ENCODE measurements at places on chromosomes 6 and 20.

GRCh38 chr6:168393126-168393870 is 47.7 kb upstream of the SMOC2 start:
- no peak for DNase-seq

DNA sequence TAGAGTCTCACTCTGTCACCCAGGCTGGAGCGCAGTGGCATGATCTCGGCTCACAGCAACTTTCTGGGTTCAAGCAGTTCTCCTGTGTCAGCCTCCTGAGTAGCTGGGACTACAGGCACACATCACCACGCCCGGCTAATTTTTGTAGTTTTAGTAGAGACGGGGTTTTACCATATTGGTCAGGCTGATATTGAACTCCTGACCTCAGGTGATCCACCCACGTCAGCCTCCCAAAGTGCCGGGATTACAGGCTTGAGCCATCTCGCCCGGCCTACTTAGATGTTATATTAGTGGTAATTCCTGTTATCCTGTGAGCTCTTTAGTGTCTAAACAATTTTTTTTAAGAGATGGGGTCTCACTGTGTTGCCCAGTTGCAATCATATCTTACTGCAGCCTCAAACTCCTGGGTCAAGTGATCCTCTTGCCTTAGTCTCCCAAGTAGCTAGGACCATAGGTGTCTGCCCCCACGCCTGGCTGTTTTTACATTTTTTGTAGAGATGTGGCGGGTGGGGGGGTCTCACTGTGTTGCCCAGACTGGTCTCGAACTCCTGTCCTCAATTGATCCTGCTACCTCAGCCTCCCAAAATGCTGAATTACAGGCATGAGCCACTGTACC is 3.9 kb upstream of the C4A start:
- no peak for DNase-seq

- peak; percentile 37 for DNase-seq
These were observed 212.7 kb upstream of the AGPAT4 start for GRCh38 chr6:161486361-161487216.

DNA sequence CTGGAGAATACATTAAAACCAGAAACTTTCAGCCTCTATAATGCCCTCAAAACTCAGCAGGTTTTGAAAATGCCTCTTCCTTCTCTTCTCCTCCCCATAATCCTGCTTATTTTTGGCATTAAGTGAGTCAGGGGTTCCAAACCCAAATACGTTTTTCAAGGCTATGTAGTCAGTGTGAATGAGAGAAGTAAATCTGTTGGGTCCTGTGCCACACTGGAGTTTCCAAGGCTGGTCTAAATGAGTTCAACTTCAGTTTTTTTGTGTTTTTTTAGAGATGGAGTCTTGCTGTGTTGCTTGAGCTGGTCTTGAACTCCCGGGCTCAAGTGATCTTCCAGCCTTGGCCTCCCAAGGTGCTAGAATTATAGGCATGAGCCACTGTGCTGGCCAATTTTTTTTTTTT is 20.9 kb downstream of the PTPRA start:
- DNase-seq = no peak

GRCh38 chr6:148348778-148349177 is 6.1 kb downstream of the SASH1 start:
- no peak for DNase-seq

GRCh38 chr6:112626468-112627082 is 279.4 kb downstream of the RFPL4B start:
- peak; percentile 75 for DNase-seq

DNA sequence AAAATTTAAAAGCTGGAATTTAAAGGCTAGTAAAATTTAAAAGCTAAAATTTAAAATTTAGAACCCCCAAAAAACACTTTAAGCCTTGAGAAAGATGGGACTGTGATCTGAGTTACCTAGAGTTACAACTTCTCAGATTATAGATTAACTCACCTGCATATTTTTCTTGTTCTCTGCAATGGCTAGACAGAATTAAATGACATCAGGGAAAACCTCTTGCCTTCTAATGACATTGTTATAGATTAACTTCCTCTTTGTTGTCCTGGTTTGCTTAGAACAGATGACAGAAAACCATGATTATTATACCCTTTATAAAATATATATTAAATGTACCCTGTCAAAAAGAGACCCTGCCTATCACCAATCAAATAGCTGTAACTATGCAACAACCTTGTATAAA is 56.4 kb downstream of the TRDN start:
- DNase-seq = no peak

DNA sequence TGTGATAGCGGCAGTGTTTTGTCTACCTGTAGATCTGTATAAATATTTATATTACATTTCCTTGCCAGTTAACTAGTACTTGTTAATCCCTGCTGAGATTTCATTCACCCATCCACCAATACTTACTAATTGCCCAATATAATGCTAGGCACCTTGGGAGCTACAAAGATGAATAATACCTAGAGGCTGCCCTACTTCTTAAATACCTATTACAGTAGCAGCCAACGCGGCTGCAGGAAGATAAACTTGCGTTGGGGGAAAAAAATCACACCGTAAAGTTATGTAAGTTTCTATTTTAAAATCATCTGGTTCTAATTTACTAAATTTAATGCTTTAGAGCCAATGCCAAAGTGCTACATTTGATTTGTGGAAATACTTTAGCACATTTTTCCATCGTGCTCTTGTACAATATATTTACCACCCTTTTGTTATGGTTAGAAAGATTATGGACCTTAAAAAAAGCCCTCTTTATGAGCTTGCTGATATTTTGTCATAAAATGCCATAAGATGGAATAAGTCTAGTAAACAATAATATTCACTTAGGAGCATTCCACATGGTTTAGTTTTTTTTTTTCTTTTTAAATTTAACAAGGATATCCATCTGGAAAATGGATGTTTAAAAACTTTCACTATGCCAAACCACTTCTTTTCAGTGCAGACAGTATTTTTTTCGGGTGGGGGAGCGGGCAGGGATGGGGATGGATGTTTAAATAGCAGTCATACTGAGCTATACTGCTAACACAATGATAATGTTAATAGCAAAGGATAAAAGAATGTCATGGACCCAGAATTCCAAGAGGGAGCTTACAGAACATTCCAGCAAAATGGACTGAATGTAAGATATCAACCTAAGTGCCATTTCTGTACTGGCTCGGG is 13.2 kb upstream of the NEDD9 start:
- peak; percentile 95 for DNase-seq

GRCh38 chr6:84549917-84550316 is 214.5 kb downstream of the TBX18 start:
- DNase-seq = no peak

DNA sequence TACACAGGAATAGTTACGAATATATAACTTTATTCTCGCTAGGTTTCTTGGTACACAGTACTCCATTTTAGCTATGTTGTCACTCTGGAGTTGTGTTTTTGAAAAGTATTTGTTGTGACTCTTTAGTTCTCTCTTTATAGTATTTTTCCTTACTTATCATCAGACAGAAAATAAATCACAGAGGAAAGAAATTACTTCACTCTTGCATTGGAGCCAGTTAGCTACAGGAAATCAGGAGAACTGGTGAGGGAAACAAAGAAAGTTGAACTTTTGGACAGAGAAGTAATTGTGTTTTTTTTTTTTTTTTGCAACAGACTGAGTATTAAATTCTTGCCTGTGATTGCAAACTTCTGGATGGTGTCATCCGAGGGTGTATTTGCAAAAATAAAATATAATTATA is 33.9 kb downstream of the DSE start:
- DNase-seq = peak; percentile 50

DNA sequence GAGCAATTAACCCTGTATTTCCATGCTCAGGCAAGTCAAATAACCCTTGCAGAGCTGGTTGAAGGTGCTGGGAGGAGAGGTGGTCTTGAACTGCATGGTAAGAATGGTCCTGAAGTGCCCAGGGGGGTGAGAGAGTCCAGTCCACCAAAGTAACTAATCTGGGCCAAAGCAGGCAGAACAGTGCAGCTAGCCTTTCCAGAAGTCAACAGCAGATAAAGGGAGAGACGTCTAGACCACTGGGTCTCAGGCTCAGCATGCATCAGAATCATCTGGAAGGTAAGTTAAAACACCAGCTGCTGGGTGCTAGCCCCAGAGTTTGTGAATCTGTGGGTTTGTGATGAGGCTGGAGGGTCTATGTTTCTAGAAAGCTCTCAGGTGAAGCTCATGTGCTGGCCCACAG is 232.3 kb upstream of the ECI2 start:
- DNase-seq = no peak

DNA sequence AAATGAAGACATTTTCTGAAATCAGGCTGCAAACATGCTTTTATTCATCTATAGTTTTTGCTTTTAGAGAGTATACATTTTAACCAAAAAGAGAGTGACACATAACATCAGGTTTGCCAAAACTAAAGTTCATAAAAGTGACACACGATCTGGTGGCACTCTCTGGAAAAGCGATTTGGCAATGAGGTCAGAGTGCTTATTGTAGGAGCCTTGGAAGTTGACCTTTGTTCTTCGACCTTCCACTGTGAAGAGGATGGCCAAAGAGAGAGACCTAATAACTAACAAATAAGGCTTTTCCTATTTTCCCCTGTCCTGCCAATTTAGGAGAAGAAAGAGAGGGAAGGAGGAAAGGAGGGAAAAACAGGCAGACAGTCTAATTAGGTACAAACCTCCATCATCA is 230.1 kb downstream of the SIM1 start:
- DNase-seq = no peak

DNA sequence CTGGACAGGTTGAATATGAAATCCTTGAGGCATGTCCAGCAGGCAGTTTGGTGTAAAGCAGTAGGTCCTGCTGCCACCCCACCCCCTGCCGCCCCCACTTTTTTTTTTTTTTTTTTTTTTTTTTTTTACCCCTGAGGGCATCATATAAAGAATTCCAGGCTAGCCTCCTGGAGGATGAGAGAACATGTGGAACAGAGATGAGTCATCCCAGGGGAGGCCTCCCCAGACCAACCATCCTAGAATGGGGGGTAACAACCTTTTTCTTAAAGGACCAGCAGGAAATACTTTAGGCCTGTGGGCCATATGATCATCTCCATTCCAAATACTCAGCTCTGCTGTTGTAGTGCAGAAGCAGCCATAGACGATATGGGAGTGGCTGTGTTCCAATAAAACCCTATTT is 170.9 kb downstream of the GJA10 start:
- no peak for DNase-seq

DNA sequence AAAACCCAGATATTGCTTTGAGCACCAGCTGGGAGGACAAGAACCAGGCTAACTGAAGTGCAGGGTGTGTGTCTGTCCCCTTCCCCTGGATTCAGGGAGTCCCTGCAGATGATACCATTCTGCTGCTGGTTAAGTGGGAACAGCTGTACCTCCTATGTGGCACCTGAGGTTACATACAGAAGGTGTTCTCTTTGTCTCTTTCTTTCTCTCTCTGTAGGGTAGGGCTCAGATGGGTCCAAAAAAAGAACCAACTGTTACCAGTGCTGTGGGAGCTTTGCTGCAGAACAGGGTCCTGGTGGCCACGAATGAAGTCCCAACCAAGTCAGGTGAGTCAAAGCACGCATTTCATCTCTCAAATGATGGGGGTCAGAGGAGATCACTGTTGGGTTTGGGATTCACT is 38.6 kb downstream of the ZC2HC1B start:
- DNase-seq = no peak

- peak; percentile 5 for DNase-seq
These were observed 690 bp downstream of the GDAP1L1 start for GRCh38 chr20:44247586-44248409.

DNA sequence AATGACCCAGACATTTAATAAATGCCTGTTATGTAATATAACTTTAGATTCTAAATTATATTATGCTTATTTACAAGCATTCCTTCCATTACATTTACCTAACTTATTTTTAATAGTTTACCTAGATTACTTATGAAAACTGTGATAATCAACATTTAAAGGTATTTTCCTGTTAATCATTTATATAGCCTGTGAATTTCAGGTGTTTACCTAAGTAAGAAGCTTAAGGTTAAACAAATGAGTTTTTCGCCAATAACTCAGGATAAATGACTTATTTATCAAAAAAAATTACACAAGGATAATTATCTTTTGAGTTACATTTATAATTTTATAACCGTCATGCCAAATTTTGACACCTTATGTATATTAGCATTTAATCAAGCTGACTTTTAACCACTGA is 35.5 kb downstream of the UBD start:
- no peak for DNase-seq

DNA sequence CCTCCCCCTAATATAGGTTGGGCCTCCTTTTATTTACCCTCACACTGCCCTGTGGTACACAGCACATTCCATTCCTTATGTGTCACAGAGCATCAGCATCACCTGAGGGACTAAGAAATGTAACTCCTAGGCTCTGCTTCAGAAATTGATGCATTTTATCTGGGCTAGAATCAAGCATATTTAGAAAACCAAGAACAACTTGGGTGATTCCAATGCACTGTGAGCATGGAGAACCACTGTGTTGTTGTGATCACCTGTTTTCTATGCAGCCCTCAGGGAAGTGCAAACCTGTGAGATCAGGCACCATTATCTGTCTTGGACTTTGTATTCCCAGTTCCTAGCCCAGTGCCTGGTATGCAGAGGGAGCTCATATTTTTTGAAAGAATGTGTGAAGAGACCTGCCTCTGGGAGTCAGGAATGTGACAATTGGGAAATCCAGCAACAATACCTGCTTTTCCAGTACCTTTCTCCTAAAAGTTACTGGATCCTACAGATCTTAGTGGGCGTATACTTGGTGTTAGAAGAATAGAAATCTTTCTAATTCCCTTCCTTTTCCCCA is 7.0 kb downstream of the KAT14 start:
- no peak for DNase-seq

- DNase-seq = peak; percentile 83
These were observed 160.5 kb upstream of the LAMP5 start for GRCh38 chr20:9353916-9354276.

GRCh38 chr20:51560550-51561307 is 18.2 kb upstream of the NFATC2 start:
- no peak for DNase-seq

- no peak for DNase-seq
These were observed 12.0 kb downstream of the KCNK5 start for GRCh38 chr6:39217177-39217864.

DNA sequence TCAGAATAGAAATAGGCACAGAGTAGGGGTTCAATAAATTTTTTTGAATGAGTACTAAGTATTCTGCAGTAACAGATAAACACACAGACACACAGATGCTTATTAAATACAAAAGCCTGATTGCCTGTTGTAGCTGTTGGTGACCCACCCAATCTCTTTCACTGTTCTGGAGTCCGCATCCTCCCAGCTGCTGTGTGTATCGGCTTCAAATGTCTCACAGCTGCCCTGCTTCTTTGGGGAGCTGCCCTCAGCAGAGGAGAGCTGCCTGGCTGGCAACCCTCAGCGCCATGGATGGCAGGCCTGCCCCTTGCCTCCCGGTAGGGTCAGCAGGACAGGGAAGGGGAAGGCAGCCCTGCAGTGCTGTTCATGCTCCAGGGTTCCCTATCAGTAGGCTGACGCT is 85.9 kb upstream of the PRND start:
- no peak for DNase-seq

DNA sequence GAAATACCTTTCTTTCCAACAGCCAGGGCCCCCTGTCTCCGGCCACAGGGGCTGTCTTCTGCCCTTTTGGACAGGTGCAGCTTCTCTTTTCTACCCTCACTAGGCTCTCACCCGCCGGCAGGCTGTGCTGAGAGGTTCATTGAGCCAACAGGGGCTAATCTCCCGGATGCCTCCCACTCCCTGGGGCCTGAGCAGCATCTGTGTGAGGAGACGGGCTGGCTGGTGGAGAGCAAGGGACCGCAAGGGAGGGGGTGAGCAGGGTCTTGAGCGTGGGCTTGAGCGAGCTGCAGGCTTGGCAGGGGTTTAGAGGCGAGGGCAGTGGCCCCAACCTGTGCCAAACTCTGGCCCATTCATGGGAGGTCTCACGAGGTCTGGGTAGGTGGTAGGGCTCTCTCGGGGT is 56.5 kb upstream of the CST7 start:
- DNase-seq = no peak

GRCh38 chr6:139303185-139303584 is 11.4 kb upstream of the TXLNB start:
- DNase-seq = no peak
